ENCODE measurements at places on chromosomes 5 and 9.

GRCh38 chr9:123548741-123549545, 192.9 kb downstream of the CRB2 start:
- no peak for DNase-seq

GRCh38 chr5:51227963-51228470, 155.2 kb upstream of the ISL1 start:
- no peak for DNase-seq

DNA sequence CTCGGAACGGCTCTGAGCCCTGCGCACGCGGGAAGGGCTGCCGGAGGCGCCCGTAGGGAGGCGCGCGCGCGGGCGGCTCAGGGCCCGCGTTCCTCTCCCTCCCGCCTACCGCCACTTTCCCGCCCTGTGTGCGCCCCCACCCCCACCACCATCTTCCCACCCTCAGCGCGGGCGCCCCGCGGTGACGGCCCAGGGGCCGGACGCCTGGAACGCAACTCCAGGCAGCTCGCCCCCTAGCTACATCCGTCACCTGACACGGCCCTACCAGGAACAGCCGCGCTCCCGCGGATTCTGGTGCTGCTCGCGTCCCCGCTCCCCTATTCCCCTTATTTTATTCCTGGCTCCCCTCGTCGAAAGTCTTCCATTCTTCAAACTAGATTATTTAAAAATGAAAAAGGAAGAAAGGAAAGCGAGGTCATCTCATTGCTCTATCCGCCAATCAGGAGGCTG, at the start of gene CDKN2B-AS1:
TSS of gene CDKN2B-AS1 (plus strand) at position 236 of the 450 bp plus-strand sequence.
- DNase-seq: no peak

GRCh38 chr5:84667576-84667975, 282.9 kb upstream of the EDIL3 start:
- DNase-seq: no peak

GRCh38 chr5:118249386-118249785, 739.0 kb downstream of the DTWD2 start:
- DNase-seq: no peak

DNA sequence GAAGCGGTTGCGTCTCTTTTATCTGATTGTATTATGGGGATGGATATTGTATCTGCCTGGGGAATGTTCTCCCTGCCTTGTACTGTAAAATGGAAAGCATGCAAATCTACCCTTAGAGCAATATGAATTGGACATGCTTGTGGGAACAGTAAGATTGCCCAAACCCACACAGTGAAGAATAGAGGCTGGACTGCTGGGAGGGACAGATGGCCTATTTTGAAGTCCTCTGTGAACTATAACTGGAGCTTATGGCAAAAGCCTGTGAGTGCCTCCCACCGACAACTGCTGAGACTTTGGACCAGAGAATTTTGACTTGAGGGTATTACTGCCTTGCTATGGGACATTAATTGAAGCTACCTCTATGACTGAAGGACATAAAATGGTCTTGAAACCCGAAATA, 168.9 kb downstream of the ERCC6L2 start:
- no peak for DNase-seq

- no peak for DNase-seq
Measured at GRCh38 chr5:154793599-154794524, 38.7 kb downstream of the LARP1 start.

DNA sequence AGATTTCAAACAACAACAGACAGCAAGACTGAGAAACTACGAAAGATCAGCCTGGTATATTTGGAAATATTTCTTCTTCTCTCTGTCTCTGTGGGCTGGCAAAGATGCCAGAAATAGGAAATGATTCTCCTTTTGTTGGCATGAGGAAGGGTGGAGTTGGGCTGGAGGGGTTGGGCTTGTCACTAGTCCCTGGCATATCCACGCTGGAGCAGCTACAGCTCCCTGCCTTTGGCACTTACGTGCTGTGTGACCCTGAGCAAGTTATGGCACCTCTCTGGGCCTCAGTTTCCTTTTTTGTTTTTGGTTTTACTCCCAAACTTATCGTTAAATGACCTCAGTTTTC, 354 bp upstream of the KCNMB1 start:
- no peak for DNase-seq

DNA sequence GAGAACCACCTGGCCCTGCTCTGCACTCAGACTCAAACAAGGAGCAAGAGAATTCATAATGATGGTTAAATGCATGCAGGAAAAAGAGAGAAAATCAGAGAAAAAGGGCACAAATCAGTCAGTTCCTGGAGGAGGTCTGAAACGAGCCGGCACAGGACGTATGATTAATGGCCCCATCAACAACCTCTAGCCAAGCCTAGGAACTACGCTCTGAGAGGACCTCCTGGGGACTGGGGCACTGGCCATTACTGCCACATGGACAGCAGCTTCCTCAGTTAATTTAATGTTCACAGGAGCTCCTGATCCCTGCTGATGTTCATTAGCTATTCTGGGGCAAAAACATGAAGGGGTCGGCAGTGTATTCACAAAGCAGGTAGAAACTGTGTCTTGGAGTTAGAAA, 238.1 kb downstream of the MED10 start:
- DNase-seq: no peak

- DNase-seq: no peak
Measured at GRCh38 chr5:139637438-139638089, 10.6 kb upstream of the CXXC5 start.

DNA sequence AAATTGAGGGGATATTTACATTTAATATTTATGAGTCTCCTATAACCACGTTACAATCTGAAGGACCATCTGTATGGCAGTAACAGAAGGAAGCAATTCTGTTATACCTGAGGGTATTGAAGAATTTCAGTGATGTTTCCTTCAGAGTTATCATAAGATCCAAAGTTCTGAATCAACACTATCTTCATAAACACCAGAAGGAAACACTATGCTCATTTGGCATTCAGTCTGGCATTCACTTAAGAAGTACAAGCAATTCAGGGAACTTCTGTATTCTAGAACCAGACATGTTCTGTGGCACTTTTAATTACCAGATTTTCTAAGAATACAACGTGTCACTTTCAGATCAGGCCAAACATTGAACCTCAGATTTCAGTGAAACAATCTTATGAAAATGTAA, 9.6 kb downstream of the DAB2 start:
- no peak for DNase-seq

GRCh38 chr5:174916227-174916626, 191.8 kb downstream of the MSX2 start:
- DNase-seq: no peak

- DNase-seq: no peak
Measured at GRCh38 chr9:133071484-133072150, 9.8 kb downstream of the CEL start.

DNA sequence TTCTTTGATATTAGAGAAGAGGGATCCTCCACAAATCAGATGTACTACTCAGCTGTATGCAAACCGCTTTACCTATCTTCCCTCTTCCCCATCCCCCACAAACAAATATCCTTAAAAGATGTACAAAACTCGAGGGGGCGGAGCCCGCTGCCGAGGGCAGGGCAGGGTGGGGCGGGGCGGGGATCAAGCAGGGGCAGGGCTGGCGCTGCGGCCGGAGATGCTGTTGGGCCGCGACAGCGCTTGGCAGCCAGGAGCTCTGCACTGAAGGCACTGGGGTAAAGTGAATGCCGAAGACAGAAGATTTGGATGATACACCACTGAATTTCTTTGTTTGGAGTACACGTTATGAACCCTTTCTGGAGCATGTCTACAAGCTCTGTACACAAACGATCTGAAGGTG, 474.8 kb downstream of the CDH10 start:
- DNase-seq: no peak

DNA sequence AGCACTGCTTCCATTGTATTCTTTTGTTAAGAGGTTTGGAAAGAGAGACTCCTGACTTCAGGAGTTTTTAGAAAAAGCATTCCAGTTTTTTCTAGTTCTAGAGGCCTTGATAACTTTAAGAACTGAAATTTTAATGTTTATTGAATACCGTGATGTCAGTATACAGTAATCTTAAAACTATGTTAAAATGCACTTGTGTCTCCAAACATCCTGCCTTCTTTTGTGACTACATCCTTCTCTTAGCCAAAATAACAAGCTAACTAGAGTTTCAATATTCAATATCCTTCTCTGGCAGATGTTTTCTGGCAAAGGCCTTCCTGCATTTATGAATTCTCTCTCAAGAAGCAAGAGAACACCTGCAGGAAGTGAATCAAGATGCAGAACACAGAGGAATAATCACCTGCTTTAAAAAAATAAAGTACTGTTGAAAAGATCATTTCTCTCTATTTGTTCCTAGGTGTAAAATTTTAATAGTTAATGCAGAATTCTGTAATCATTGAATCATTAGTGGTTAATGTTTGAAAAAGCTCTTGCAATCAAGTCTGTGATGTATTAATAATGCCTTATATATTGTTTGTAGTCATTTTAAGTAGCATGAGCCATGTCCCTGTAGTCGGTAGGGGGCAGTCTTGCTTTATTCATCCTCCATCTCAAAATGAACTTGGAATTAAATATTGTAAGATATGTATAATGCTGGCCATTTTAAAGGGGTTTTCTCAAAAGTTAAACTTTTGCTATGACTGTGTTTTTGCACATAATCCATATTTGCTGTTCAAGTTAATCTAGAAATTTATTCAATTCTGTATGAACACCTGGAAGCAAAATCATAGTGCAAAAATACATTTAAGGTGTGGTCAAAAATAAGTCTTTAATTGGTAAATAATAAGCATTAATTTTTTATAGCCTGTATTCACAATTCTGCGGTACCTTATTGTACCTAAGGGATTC, 43.1 kb downstream of the NDFIP1 start:
- peak; percentile 80 for DNase-seq

- DNase-seq: no peak
Measured at GRCh38 chr5:172110921-172111851, 76.8 kb downstream of the STK10 start.

GRCh38 chr5:54221135-54221534, 89.2 kb downstream of the ARL15 start:
- DNase-seq: no peak

- no peak for DNase-seq
Measured at GRCh38 chr9:19511694-19512093, 102.9 kb downstream of the ACER2 start.

GRCh38 chr5:7330256-7330655, 65.7 kb upstream of the ADCY2 start:
- no peak for DNase-seq

GRCh38 chr9:75873712-75874111, 16.8 kb upstream of the PCSK5 start:
- no peak for DNase-seq

DNA sequence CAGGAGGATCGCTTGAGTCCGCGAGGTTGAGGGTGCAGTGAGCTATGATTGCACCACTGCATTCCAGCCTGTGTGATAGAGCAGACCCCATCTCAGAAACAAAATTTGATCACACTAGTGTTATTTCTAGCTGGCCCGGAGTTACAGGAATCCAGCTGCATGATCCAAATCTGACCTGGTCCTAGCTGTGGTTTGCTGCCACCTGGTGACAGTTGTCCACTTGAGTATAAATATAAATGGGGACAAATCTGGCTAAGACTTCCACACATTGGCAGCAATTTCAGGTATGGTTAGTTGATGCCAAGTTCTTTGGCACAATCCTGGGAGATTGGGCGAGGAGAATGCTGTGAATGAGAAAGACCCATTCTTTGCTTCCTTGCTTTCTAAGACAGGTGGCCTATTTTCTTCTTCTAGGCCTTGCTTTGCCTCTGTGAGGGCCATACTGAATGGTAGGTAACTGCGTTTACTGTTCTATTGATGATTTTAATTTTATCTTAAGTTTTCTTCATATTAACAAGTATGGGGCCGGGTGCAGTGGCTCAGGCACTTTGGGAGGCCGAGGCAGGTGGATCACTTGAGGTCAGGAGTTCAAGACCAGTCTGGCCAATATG, 35.4 kb downstream of the UBE2R2 start:
- no peak for DNase-seq

DNA sequence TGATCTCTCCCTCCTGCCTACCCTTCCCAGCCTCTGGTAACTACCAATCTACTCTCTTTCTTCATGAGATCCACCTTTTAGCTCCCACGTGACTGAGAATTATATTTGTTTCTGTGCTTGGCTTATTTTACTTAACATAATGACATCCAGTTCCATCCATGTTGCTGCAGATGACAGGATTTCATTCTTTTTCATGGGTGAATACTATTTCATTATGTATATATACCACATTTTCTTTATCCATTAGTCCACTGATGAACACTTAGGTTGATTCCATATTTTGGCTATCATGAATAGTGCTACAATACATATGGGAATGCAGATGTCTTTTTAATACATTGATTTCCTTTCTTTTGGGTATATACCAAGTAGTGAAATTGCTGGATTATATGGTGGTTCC, 35.5 kb upstream of the ZNF366 start:
- DNase-seq: no peak

DNA sequence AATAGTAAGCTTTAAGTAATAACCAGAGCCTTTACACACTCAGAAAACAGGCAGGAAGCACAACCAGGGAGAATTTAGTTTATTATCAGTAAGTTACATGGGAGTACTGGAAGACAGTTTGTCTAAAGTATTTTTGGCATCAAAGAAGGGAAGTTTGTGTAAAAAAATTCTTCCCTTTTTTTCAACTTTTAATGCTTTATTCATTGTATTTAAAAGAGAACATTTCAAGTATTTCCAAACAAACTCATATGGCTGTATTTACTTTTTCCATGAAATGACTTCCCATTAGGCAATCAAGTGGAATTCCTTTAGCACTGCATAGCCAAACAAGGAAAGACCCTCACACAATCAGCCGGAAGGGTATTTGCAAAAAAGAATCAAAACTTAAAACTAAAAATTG, 26.7 kb downstream of the RNF145 start:
- DNase-seq: no peak

GRCh38 chr9:72396247-72397091, 31.5 kb upstream of the ZFAND5 start:
- no peak for DNase-seq

DNA sequence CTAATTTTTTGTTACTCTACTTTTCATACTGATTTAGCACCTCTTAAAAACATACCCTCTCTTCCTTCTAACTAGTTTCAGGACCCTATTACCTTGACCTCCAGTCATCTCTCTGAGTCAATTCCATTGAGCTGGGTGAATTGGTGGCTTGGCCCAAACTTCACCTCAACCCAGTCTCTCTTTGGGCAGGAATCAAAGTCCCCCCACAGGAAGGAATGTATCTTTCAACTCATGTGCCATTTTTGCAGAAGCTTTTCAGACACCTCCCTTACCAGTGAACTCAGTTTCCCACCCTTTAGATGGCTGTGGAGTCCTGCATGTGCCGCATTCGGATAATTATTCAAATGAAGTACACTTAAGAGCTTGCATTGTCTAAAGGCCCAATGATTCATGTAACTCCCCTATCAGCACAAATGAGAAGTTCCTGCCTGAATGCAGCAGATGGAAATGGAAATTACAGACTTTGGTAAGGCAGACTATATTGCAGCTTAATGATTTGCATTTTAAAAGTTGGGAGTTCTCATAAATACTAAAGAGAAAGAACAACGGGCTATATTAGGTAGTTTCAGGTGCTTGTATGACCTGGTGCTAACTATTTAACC, 693.5 kb downstream of the PTPRD start:
- no peak for DNase-seq

DNA sequence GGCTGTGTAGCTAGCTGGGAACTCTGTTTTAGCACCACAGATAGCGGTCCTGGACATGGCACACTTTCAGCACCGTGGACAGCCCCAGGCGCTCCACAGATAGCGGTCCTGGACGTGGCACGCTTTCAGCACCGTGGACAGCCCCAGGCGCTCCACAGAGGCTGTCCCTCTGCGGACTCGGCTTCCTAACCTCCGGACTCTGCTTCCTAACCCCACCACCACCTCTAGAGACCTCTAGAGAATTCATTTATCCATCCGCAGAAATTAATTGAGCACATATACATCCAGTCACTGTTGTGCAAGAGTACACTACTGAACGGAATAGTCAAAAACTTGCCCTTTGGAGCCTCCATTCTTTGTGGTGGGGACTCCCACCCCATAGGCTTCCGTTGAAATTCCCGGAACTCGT, 27.4 kb downstream of the UNC5A start:
- DNase-seq: peak; percentile 82

- no peak for DNase-seq
Measured at GRCh38 chr9:72205513-72205912, 56.3 kb downstream of the GDA start.

Data from astrocyte of the cerebellum (primary cell).